ENCODE measurements at places on chromosomes 1 and 21. TPM values are rescaled to one million over a fixed set of nuclear protein-coding genes. Genes with fewer than 3 reads are reported as not detected.

Gene PI4KB
- 41.0 TPM for total RNA-seq

Gene ACTA1
- 577 TPM for total RNA-seq

Gene TMEM125
- total RNA-seq = not detected

Gene HES3
- not detected for total RNA-seq

Gene PRAMEF26
- not detected for total RNA-seq

Gene DCDC2B
- total RNA-seq = not detected

Gene TMPRSS3
- not detected for total RNA-seq

Gene UTS2
- not detected for total RNA-seq

Gene PAQR6
- 0.51 TPM for total RNA-seq

Gene VHLL
- not detected for total RNA-seq

DNA sequence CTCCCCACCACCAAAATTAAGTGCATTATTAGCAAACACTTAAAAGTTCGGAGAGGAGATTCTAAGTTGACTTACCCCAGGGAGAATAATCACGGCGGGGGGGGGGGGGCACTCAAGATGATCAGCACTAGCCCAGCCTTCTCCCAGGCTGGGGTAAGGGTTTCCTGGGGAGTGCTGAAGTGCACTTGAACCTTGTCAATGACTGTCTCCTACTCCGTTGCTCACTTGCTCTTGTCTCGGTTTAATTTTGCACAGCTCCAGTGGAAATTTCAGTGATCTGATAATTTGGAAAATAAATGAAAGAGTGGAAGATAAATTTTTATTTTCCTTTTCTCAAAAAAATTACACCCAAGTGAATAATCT is 59.2 kb downstream of the PBX1 start:
- no peak for DNase-seq

DNA sequence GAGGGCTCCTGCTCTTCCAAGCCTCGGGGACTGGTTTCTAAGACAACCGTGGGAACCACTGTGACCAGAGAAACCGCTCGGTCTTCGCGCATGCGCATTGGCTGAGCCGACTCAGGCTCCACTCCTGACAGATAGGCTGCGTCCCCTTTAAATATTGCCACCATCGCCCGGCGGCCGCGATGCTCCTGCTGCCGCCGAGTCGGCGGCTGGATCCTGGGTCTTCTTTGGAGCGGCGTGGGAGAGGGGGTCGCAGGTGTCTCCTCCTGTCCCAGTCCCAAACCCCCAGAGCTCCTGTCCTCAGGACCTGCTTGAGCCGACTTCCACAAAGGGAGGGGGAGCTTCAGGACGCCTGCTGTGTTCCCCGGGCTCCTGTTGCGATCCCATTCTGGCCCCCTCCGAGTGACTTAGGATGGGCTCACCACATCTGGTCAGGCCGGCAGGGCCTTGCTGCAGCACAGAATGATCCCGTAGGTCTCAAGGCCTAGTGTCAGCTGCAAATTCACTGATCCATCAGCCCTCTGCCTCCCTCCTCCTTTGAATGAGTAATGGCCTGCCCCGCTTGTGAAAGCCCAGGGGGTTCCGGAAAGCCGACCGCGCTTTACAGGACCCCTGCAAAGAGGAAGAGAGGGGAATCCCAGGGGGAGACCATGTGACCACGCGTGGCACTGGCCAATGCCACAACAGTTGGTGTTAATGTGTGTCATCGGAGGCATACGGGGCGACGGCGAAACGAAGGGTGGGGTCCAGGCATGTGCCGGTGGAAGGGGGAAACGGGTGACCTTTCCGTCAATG is 683.2 kb upstream of the TPTE start:
- no peak for DNase-seq

GRCh38 chr21:39353295-39353694 is 4.4 kb upstream of the HMGN1 start:
- DNase-seq = no peak

DNA sequence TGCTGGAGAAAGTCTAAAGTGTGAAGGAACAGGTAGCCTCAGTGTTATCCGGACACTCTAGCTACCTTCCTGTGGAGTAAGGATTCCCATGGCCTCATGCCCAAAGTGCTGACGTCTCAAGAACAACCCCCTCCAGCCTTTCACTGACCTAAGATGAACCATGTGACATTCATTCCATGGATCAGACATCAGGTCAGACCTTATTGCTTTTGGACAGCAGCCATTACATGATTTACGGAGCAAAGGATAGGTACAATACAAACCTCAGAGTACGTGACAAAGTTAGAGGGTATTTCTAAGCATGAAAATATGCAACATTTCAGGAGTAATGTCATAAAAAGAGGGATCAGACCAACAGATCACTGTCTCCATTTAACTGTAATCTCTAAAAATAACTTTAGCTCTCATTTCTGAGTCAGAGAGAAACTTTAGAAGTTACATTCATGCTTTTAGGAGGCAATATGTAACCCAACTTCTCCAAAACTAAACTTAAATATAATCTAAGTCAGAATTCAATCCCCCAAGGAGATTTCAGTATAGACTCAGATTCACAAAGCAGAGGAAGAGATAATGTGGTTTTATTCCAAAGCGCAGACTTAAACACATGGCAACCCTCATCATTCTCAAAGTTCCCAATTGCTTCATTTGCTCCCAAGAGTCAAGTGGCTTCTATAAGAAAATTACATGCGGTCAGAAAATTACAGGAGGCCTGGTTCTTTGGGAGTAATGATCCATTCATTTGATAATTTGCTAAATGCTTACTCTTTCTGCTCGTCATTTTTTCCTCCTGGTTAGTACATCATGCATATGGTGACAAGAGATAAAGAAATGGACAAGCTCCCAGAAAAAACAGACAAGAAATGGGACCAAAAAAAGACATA is 280.4 kb downstream of the SETD4 start:
- no peak for DNase-seq

DNA sequence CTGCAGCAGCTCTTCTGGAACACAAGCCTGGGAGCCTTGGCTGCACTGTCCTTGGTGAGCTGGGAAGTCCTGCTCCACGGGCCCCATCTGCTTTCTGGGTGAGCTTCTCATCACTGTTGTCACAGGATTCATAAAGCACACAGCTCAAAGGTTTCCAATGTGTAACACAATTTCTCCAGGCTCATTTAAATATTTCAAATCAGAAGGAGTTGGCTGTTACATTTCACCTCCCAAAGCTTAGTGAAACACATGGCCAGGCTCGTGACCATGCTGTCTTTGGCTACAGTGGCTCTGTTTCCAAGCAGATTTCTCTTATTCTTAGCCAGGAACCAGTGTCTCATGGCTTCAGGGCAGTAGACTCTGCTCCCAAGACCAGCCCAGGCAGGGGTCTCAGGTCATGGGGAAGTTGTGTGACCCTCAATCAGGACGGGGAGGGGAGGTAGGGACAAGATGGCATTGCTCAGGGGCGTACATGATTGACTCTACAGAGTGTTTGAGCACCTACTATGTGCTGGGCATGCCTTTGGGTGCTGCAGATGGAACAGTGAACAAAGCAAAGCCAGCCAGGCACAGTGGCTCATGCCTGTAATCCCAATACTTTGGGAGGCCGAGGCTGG is 353.0 kb downstream of the NPHP4 start:
- DNase-seq = no peak

DNA sequence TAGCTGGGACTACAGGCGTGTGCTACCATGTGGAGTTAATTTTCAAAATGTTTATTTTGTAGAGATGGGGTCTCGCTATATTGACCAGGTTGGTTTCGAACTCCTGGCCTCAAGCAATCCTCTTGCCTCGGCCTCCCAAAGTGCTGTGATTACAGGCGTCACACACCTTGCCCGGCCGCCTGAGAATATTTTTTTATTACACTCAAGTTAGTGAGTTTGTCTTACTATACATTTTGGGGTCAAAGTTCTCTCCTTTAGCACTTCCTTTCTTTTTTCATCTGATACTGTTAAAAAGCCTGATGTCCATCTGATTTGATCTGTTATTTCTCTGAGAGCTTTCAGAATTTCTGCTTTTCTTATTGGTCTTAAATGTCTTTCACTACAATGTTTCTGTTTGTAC is 128.8 kb downstream of the KIAA0319L start:
- DNase-seq = no peak

- no peak for DNase-seq
Observed at GRCh38 chr1:38125837-38126520, 79.4 kb upstream of the POU3F1 start.

- DNase-seq = no peak
Observed at GRCh38 chr1:5691795-5692509, 300.3 kb downstream of the NPHP4 start.

DNA sequence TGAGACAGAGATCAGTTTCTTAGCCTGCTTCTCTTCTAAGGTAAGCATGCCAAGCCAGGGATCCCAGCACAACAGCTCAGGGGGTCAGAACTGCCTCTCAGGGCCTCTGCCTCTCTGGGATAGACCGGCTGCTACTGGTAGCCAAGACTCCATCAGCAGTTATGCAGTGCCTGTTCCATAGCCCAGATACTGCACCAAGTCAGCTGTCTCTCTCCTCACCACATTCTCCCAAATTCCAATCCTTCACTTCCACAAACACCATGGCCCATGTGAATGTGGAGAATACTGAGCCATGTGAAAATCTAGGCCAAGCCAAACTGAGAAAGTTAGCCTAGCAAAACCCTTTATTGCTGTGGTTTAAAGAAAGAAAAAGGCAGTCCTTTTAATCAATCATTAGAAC is 37.5 kb downstream of the CDC42BPA start:
- DNase-seq = no peak

GRCh38 chr1:63074321-63074720 is 248.0 kb upstream of the FOXD3 start:
- DNase-seq = no peak

DNA sequence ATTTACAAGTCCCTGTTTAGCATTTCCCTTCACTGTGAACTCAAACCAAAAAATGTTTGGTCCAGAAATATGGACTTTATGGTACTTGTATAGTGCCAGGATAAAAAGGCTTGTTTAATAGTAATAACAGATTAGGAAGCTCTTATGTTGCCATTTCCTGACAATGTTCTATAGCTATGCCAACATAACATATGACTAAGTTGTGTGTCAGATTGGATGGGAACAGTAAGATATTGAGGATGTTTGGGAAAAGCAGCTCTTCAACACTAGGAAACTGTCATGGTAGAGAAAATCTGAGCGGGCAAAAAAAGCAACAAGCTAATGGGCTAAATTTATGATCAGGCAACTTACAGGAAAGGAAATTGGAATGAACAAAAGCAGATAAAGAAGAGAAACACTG is 287.1 kb upstream of the ADGRL4 start:
- no peak for DNase-seq

DNA sequence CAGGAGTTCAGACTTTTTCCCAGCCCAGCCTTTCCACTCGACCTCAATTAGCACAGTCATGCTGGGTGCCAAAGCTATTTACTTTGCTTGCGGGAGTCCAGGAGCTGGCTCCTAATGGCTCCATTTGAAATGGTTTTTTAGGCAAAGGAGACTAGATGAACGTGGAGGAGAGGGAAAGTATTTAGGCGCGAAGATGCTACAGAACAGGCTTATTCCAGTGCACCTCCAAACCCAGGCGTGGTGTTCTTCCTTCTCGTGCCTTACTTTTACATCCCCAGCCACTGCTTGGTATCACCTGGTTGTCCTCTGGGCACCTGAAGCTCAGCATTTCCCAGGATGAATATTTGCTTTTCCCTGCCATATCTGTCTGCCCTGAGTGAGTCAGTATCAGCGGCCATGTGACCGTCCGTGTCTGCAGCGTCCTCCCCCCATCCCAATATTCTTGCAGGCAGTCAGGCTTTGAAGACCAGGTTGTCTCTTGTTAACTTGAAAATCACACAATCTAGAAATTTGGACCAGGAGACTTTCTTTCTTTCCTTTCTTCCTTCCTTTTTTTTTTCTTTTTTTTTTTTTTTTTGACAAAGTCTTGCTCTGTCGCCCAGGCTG is 198.5 kb downstream of the DYRK1A start:
- no peak for DNase-seq

DNA sequence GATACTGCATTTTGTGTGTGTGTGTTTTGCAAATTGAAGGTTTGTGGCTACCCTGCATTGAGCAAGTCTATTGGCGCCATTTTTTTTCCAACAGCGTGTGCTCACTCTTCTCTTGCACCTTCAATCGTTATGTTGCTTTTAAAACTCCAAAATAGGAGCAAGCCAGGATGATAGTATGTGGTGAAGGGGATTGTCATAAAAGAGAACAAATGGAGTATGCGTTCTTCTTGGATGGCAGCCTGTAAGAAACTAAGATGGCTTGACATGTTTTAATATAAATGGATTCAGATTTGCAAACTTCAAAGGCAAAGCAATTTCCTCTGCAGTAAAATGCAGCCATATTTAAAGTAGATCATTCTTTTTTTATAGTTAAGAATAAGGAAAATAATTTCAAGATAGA is 43.2 kb upstream of the KCNK1 start:
- DNase-seq = no peak

- no peak for DNase-seq
Observed at GRCh38 chr1:196070940-196071339, 537.3 kb downstream of the KCNT2 start.

GRCh38 chr1:65717815-65718454 is 74.8 kb upstream of the PDE4B start:
- no peak for DNase-seq

DNA sequence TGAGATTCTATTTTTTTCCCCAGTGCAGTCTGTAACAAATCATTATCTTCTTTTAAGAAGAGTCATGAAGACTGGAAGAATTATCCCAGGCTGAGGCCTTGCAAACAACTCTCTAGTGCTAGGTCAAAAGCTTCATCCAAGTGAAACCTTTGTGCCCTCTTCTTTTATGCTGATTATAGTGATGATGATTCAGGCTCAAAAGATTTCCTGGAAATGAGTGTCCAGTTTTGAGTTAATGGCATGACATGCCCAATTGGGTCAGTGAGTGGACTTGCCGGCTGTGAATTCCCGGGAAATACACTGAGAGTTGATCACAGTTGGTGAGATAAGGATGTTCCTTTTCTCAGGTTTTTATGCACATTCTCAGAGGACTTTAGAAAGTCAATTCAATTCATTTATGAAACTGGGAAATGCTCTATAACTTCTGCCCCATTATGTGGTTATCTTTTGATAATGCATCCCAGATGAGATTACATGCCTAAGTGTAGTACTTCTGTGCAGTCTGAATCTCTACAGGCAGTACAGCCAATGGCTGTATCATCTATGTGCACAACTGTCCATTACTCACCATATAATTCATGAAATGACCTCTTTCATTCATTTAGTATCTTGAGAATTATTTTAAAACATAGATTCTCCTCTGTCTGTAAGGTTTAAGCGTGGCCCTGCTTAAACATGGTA is 66.2 kb downstream of the S1PR1 start:
- DNase-seq = no peak

GRCh38 chr1:59219916-59220315 is 77.0 kb upstream of the FGGY start:
- DNase-seq = no peak

- DNase-seq = no peak
Observed at GRCh38 chr1:158005224-158005623, 11.8 kb downstream of the KIRREL1 start.

DNA sequence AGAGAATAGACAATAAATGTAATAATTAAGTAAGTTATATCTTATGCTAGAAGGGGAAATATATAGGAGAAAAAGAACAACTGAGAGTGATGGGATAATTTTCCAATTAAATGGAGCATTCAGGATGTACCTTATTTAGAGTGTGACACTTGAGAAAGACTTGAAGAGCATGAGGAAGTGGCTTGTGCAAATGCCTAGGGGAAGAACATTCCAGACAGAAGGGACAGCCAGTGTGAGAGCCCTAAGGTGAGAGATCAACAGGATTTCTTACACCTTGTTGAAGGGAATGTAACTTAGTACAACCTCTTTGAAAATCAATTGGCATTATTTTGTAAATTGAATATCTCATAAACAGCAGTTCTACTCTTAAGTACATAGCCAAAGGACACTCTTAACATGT is 28.8 kb upstream of the TSPAN2 start:
- no peak for DNase-seq
